Activated CD4-positive, alpha-beta memory T cell treated with anti-CD3 and anti-CD28 coated beads, Interleukin-2, amount 10 ng/mL, durations not matched to agents 7 days and 5 days (primary cell): ENCODE measurements at places on chromosomes 5 and 9.

GRCh38 chr9:87973122-87973521 lies 1.2 kb downstream of the CDK20 start:
- peak overlapping the region; percentile 93 for H3K4me3 ChIP-seq
- DNase-seq, result no peak
- H3K4me1 ChIP-seq, result peaks cover 14% of the 10 kb centered on the region

DNA sequence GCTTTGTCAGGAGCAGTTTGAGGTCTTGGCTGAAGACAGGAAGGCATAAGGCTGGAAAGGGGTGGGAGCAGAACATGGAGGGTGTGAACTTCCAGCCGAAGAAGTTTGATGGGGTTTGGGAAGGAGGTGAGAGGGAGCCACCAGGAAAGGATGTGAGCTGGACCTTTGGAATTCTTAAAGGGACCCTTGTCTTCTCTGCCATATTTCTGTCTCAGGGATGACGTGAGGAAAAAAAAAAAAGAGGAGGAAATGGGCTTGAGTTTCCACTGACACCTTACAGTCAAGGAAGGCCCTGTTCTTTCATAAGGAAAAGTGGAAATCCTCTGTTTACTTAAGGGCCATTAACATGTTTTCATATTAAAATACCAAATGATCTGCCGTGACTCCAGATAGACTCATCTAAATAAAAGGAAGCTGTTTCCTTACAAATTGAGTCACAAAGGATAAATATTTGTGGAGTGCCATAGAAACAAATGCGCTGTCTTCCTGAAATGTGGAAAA lies 132.1 kb downstream of the PALM2AKAP2 start:
- H3K27me3 ChIP-seq, result no peaks in the 10 kb centered on the region
- no peak for DNase-seq
- no peak overlapping the region for H3K27ac ChIP-seq
- peaks cover 17% of the 10 kb centered on the region for H3K4me1 ChIP-seq

DNA sequence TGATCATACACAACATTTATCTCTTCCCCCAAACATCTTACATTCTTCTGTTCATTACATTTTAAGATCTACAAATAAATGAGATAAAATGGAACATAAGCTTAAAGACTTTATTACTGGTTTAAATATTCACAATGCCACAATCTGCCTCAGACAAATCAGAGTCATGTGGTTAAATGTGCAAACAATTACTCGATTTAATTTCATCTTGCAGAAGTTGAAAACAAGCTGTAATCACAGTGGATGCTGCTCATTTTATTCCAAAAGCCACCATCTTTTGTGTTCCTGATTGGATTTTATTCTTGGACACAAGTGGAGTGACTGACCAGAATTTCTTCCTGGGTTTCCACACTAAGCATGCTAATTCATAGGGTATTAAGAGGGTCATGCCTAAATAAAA lies 33.2 kb downstream of the SPOCK1 start:
- no peak overlapping the region for H3K4me3 ChIP-seq
- DNase-seq, result no peak
- no peaks in the 10 kb centered on the region for H3K4me1 ChIP-seq
- no peaks in the 10 kb centered on the region for H3K36me3 ChIP-seq

DNA sequence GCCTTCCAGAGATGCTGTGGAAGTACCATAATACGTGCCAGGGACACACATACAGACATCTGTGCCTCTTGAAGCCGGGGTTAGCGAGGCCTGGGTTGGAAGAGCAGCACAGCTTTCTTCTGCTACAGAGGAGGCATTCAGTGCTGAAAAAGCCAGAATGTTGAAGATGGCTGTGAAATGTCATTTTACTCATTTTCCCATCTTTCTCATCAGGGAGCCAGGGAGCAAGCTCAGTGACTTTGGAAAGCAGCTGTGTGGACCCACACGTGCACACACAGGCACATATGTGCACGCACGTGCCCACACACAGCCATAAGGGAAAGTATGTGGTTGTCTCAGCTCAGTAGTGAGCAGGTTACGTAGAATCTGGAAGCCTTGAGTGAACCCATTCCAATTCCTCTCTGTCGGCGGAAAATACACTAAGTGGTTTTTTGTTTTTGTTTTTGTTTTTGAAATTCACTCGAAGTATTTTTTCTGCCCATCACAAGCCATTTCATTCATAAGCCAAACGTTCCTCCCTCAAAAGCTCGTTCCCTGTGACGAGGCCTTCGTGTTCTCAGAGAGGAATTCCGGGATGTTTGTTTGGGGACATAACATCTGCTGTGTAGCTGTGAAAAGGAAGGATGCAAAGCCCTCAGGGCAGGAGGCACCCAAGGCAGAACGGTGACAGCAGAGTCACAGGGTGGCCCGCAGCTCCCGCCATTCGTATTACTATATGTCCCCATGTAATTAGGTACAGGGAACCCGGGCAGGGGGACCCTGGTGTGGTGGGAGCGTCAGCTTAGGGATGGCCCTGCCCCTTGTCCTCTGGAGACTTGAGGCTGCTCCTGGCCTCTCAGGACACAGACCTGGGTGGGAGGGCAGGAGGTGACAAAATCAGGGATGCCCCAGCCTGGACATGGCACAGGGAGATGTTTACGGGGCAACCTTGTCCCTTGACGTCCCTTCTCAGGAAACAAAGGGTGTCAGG lies 29.0 kb upstream of the ANKRD33B start:
- H3K27me3 ChIP-seq, result peaks cover 26% of the 10 kb centered on the region
- peaks cover 18% of the 10 kb centered on the region for H3K4me1 ChIP-seq
- no peak overlapping the region for H3K4me3 ChIP-seq

GRCh38 chr5:120476063-120476462 lies 12.0 kb downstream of the PRR16 start:
- no peak overlapping the region for H3K4me3 ChIP-seq
- H3K36me3 ChIP-seq, result no peaks in the 10 kb centered on the region
- no peaks in the 10 kb centered on the region for H3K27me3 ChIP-seq
- H3K4me1 ChIP-seq, result no peaks in the 10 kb centered on the region
- DNase-seq, result no peak

GRCh38 chr5:156947925-156948324 lies 15.1 kb downstream of the TIMD4 start:
- DNase-seq, result peak; percentile 66
- H3K4me1 ChIP-seq, result peaks cover 19% of the 10 kb centered on the region
- peaks cover 16% of the 10 kb centered on the region for H3K36me3 ChIP-seq
- no peak overlapping the region for H3K27ac ChIP-seq

GRCh38 chr9:35718721-35719511 lies 13.1 kb downstream of the TLN1 start:
- H3K27ac ChIP-seq, result no peak overlapping the region
- no peaks in the 10 kb centered on the region for H3K27me3 ChIP-seq
- H3K4me1 ChIP-seq, result no peaks in the 10 kb centered on the region
- no peak overlapping the region for H3K4me3 ChIP-seq
- no peak for DNase-seq
- H3K36me3 ChIP-seq, result peaks cover 94% of the 10 kb centered on the region

DNA sequence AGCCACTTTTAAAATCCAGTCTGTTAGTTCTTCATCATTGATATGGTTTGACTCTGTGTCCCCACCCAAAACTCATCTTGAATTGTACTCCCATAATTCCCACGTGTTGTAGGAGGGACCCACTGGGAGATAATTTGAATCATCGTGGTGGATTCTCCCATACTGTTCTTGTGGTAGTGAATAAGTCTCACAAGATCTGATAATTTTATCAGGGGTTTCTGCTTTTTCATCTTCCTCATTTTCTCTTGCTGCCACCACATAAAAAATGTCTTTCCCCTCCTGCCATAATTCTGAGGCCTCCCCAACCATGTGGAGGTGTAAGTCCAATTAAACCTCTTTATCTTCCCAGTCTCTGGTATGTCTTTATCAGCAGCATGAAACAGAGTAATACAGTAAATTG lies 26.9 kb upstream of the SH3TC2 start:
- no peaks in the 10 kb centered on the region for H3K4me1 ChIP-seq
- H3K4me3 ChIP-seq, result no peak overlapping the region
- no peak for DNase-seq
- H3K27me3 ChIP-seq, result peaks cover 2% of the 10 kb centered on the region
- H3K27ac ChIP-seq, result no peak overlapping the region

GRCh38 chr9:133729617-133730281 lies 8.4 kb downstream of the SARDH start:
- H3K36me3 ChIP-seq, result no peaks in the 10 kb centered on the region
- H3K27ac ChIP-seq, result no peak overlapping the region
- peaks cover 8% of the 10 kb centered on the region for H3K4me1 ChIP-seq
- H3K27me3 ChIP-seq, result peaks cover 4% of the 10 kb centered on the region

GRCh38 chr5:160694896-160695295 lies 157.1 kb downstream of the ATP10B start:
- H3K36me3 ChIP-seq, result no peaks in the 10 kb centered on the region
- peaks cover 2% of the 10 kb centered on the region for H3K27me3 ChIP-seq
- H3K4me3 ChIP-seq, result no peak overlapping the region
- H3K27ac ChIP-seq, result no peak overlapping the region

DNA sequence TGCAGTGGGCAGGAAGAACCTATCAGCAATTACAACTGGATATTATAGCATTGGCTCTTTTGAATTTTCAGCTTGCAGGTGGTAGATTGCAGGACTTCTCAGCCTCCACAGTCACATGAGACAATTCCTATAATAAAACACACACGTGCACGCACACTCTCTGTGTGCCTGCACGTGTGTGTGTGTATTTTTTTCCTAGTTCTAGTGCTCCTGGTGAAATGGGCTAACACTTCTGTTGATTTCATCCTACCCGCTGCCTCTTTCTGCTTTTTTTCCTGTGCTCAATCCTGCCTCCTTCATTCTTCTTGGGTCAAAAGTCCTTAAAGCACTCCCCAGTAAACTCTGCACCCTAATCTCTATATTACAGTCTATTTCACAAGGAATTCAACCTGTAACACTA lies 320.1 kb downstream of the OSTF1 start:
- H3K27me3 ChIP-seq, result no peaks in the 10 kb centered on the region
- no peaks in the 10 kb centered on the region for H3K4me1 ChIP-seq
- no peak overlapping the region for H3K27ac ChIP-seq
- H3K4me3 ChIP-seq, result no peak overlapping the region
- DNase-seq, result no peak

- H3K4me3 ChIP-seq, result no peak overlapping the region
- peaks cover 27% of the 10 kb centered on the region for H3K27me3 ChIP-seq
Observed at GRCh38 chr9:132114102-132114707, 34.5 kb upstream of the MED27 start.

GRCh38 chr9:130945173-130945572 lies 6.1 kb upstream of the FIBCD1 start:
- H3K36me3 ChIP-seq, result no peaks in the 10 kb centered on the region
- H3K4me3 ChIP-seq, result no peak overlapping the region
- H3K4me1 ChIP-seq, result peaks cover 9% of the 10 kb centered on the region
- H3K27me3 ChIP-seq, result peaks cover 34% of the 10 kb centered on the region
- no peak overlapping the region for H3K27ac ChIP-seq

DNA sequence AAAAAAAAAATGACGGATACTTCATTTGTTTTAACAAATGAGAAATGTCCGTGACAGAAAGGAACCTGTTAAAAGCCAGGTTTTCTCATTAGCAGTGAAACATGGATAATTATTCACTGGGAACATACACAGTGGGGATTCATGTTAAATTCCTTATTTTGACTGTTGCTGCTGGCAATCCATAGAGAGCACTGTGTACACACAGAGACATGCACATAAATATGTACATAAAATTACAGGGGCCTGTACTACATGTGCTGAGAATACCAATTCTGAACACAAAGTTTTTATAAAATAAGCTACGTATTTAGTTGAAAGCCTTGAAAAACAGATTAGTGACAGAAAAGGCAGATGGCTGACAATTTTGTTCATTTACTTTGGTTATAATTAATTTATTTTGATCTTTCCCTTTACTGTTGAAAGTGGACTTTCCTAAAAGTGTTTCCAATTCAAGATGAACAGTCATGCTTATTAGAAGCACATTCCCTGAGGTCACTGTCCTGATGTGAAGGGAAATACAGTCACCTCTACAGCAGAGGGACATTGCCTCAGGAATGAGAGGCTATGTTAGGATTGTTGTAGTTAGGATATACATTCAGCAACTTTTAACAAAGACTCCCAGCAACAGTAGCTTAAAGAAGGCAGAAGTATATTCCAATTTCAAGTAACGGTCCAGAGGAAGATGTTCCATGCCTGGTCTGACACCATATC lies 166.7 kb downstream of the SAXO1 start:
- H3K27ac ChIP-seq, result no peak overlapping the region
- H3K36me3 ChIP-seq, result no peaks in the 10 kb centered on the region
- H3K27me3 ChIP-seq, result peaks cover 5% of the 10 kb centered on the region
- no peaks in the 10 kb centered on the region for H3K4me1 ChIP-seq

- DNase-seq, result no peak
- no peak overlapping the region for H3K4me3 ChIP-seq
- no peaks in the 10 kb centered on the region for H3K4me1 ChIP-seq
- H3K36me3 ChIP-seq, result no peaks in the 10 kb centered on the region
- peaks cover 36% of the 10 kb centered on the region for H3K27me3 ChIP-seq
Observed at GRCh38 chr5:170479484-170479883, 24.3 kb upstream of the KCNIP1 start.

- no peaks in the 10 kb centered on the region for H3K4me1 ChIP-seq
- H3K36me3 ChIP-seq, result no peaks in the 10 kb centered on the region
- H3K27ac ChIP-seq, result no peak overlapping the region
- no peak for DNase-seq
- peaks cover 6% of the 10 kb centered on the region for H3K27me3 ChIP-seq
Observed at GRCh38 chr5:149406203-149406978, 27.3 kb upstream of the IL17B start.

DNA sequence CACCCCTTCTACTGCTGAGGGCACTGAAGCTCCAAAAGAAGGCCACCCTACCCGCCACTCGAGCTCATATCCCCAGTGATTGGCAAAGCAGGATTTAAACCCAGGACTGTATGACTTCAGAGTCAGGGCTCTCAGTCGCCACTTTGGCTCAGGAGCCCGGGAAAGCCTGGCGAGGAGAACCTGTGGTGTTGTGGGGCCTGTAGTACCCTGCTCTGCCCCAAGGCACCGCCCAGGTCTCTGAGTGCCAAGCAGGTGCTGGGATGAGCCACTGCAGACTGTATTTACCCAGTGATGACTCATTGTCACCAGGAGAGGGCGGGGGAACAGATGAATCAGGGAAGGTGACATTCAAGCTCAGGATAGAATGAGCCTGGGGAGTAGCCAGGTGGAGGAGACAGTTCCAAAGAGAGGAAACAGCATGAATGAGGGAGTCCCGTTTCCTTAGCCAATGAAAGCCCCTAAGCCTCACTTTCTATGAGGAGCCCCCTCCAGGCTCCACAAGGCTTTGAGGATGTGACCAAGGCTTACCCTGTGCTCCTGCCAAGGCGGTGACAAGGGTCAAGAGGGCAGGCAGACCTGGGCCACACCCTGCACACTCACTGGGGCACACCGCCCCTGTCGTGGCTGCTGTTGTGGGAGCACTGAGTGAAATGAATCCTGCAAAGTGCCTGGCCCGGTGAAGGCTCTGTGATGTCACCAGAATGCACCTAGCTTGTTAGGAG lies 17.8 kb upstream of the DPM2 start:
- H3K4me1 ChIP-seq, result peaks cover 72% of the 10 kb centered on the region
- peak overlapping the region; percentile 31 for H3K4me3 ChIP-seq
- DNase-seq, result peak; percentile 81
- H3K27ac ChIP-seq, result peak overlapping the region; percentile 66
- peaks cover 38% of the 10 kb centered on the region for H3K36me3 ChIP-seq

- peak; percentile 86 for DNase-seq
- H3K36me3 ChIP-seq, result peaks cover 43% of the 10 kb centered on the region
- peak within 1 kb of the TSS; percentile 91 for H3K27ac ChIP-seq
Observed at GRCh38 chr5:80255811-80256712, at the start of gene SERINC5. Gene SERINC5 (minus strand): TSS chr5:80256048. CDS start chr5:80255922, 126 bp downstream.
